ENCODE measurements at places on chromosomes 12 and 14.

- DNase-seq: no peak
Observed at GRCh38 chr12:29281371-29282005, 99.5 kb downstream of the ERGIC2 start.

- peak; percentile 74 for DNase-seq
Observed at GRCh38 chr12:116813271-116814041, 67.8 kb downstream of the HRK start.

DNA sequence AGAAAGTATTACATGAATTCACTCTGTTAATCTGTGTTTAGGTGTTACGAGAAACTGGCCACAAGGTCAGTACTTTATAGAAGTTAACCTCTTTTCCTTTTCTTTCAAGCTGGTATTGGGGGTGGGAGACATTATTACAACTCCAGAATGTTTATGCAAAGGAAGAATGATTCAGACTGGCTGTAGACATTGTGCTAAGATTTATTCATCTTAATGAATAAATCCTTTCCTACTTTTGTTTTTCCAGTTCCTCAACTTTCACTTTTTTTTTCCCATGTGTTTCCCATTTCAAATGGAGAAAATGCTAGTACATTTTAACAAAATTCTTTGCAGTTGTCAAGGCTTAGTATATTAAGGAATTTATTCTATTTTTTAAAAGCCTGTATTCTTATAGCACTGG lies 1.3 kb downstream of the OTOGL start:
- peak; percentile 59 for DNase-seq

DNA sequence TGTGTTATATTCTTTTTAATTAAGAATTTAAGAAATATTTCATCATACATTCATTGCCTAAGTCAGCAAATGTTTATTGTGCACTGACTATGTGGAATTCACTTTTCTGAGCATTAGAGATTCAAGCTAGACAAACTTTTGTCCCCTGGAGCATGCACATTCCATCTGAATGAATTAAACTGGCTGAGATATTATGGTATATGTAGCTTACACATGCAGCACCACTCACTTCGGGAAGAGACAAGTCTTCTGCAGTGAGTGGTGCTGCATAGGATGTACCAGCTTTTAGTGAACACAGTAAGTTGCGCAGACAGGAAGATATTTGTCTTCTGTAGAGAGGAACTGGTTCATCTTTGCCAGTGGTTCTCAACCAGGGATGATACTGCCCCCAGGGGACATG lies 318.4 kb downstream of the SYT1 start:
- DNase-seq: peak; percentile 18

DNA sequence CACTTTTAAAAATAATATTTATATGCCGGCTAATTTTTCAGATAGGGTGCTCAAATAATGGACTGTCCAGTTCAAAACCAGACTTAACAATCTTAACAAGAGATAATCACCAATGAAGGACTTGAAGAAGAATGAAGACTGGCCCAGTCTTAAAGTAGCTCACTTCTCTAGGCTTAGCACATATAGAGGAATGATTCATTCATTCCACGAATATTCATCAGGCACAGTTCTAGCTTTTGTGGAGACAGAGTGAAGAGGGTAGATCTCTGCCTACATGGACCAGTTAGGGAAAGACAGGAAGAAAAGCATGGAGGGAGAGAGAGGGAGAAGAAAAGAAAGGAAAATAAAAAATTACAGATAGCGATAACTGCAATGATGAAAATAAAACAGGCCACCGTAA lies 42.8 kb upstream of the METAP2 start:
- DNase-seq: no peak

DNA sequence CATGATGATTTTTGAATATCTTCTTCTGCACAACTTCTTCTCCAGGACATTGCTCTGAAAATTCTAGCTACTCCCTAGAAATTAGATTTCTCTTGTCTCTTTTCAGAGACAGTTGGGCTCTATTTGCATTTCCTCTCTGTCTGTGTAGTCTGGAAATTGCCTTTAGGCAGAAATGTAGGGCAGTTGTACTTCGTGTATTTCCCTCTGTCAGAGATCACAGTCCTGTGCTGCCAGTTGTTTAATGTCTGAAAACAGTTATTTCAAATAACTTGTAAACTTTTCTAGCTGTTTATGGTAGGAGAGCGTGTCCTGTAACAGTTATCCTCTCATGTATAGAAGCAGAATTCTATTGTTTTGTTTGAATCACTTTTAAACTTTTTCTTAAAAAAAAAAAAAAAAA lies 86.9 kb downstream of the TTLL5 start:
- DNase-seq: no peak

DNA sequence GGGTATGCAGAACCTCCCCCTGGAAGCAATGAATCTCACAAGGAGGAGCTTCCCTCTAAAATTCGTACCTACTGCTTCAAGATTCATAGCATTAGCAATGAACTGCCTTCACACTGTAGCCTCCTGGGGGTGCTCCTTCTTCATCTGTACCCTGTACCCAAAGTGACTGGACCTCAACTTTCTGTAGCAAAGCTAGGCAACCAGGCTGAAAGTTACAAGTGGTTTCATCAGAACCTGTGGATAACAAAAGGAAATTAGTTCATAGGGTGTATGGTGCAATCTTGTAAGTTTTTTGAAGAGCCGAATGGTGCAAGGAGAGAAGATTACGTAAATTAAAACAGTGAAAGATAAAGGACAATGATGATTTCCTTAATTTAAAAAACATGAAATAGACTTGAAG lies 1541.7 kb upstream of the FLRT2 start:
- DNase-seq: no peak

GRCh38 chr12:1377117-1377516 lies 217.3 kb downstream of the FBXL14 start:
- DNase-seq: no peak

- no peak for DNase-seq
Observed at GRCh38 chr14:35890308-35890707, 64.2 kb downstream of the BRMS1L start.

GRCh38 chr12:106327309-106327869 lies 24.9 kb downstream of the TCP11L2 start:
- no peak for DNase-seq

GRCh38 chr12:11825278-11825677 lies 175.8 kb downstream of the ETV6 start:
- DNase-seq: no peak

GRCh38 chr12:46266382-46266791 lies 2.5 kb downstream of the SLC38A1 start:
- DNase-seq: peak; percentile 78

GRCh38 chr12:102543494-102544485 lies 63.4 kb upstream of the IGF1 start:
- peak; percentile 62 for DNase-seq

DNA sequence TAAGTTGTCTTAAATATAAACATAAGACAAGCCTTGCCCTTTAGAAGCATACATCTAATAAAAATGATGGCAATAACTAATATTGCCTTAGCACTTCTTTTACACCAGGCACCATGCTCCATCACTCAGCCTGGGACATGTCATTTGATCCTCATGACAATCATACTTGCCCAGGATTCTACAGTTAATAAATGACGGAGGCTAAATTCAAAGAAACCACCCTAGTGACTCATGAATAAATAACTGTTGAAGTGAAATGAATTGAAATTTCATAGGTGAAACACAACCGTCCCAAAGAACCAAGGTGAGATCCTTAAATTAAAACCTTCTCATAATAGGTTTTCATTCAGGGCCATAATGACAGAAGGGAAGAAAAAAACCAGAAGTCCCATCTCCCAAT lies 89.5 kb downstream of the GRIN2B start:
- DNase-seq: no peak

- no peak for DNase-seq
Observed at GRCh38 chr14:50381823-50382287, 14.8 kb downstream of the CDKL1 start.

DNA sequence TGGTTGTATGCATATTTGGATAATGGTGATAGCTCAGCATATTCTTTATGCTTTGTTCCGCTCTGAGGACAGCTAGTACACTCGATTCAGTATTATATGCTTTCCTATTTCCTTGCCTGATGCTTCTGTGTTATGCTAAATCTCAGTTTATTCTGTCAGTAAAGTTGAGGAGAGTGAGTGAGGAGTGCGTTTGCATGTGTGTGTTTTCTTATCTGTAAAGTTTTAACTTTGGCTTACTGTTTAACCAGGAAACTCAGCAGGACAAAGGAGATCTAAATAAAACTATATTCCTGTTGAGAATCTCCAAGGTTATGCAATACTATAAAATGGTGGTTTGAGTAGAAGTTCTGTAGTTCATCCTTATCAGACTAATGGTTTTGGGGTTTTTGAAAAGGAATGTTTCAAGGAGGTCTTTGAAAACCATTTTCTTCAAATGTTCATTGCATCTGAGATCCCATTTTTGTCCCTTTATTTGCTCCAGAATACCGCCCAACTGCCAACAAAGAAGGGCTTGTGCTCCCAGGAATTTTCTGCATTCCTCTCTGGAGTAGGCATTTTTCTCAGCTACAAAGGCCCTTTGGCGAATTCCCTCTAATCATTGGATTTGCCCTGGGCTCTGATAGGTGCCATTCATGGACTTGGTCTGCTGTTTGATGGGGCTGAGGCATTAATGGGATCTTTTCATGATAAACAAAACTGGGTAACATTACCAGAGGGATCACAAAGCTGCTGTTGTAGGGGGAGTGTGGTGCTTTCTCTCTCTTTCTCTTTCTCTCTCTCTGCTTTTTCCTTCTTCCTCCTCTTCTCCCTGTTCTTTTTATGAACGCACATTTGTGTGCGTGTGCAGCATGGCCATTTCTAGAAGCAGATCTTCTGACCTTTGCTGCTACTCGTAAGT lies 71.7 kb downstream of the HMGA2 start:
- no peak for DNase-seq

DNA sequence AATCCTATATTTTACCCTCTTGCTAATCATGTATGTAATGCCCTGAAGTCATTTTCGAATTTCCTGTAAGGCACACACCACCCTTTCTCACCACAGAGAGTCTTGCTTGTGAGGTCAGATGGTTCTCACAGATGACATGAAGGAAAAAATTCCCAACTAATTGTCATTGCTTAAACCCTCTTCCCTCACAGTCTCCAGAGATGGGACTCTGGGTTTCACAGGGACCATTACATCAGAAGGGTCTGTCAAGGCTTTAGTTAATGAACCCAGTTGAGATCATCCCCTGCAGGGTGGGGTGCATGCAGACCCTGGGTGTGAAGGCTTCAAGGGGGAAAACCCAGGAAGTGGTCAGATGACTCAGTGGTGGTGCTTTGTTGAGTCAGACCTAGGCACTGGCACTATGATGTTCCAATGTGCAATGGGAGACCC lies 229.6 kb downstream of the BCAT1 start:
- DNase-seq: peak; percentile 96

DNA sequence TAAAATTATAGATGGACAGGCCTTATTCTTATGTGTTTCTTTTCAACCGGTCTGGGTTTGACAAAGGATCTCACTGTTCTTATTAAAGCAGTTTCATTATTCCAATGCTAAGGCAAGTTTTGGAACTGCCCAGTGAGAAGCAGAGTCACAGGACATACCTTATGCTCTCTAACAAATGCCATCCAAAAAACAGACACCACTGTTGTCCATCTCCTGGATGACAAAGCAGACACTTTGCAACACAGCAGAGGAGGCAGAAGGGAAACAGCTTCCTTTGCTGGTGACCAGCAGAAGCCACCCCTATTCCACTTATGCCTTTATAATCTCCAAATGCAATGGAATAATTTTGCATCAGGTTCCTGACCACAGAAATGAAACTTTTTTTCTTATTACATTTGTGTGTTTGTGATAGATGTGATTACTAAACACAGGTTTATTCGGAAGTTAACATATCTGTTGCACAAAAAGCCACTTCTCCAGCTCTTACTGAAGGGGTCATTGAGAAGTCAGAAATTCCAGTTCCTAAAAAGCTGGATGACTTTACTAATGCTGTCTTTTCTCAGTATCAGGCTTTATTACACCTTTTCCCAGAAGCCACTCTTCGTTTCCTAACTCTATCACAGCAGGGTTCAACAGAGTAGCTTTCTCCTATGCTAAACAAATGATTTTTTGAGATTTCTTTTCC lies 115.6 kb downstream of the BTG1 start:
- DNase-seq: no peak
